ENCODE measurements at places on chromosomes 4 and X.

DNA sequence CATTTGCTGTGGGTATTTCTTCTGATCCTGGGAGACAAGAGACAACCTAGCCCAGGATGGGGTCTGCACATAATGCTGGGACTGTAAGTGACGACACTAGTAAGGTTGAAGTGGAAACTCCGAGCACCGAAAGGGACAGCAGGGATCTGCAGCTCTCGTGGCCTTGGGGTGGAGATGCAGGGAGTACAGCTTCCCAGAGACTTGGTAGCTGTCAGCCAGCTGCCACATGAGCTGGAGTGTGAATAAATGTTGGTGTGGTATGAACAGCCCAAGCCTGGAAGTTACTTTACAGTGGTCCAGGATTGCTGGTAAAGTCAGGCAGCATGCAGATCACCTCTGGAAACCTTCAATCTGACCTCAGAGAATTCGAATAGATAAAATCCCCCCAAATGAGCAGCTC, 97.6 kb downstream of the FAM193A start:
- DNase-seq = no peak

DNA sequence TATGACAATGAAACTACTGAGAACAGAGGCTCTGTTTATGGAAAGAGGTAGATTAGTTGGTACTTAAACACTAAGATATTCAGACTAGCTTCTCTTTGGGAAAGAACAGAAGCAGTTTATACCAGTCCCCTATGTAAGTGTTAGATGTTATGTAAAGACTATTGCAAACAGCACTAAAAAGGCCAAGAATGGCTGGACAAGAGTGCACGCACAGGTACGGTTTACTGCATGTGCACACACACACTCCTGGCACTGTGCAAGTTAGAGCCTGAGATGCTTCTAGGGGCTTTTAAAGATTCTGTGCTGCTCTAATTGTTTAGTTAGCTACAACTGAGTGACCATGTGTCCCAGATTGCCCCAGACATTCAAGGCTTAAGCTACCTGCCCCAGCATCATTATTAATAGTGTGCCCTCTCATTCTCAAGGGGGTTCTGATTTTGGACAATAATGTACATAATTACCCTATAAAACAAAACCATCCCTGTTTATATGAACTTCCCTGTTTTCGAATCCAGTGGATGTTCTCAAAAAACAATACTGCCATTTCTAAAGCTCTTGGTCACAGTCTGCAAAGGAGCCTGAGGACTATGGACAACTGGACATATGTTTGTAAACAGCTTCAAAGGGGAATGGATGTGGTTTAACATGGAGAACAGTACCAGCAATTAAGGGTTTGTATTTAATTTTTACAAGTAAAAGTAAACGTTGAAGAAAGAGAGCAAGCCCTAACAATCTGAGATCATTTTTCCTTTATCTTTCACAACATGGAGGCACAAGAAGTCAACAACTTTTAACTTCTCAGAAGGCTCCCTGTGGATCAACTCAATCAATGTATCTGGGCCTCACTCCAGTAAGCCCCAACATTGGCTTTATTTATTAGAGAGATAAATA, 2.0 kb downstream of the SETD7 start:
- no peak for DNase-seq

DNA sequence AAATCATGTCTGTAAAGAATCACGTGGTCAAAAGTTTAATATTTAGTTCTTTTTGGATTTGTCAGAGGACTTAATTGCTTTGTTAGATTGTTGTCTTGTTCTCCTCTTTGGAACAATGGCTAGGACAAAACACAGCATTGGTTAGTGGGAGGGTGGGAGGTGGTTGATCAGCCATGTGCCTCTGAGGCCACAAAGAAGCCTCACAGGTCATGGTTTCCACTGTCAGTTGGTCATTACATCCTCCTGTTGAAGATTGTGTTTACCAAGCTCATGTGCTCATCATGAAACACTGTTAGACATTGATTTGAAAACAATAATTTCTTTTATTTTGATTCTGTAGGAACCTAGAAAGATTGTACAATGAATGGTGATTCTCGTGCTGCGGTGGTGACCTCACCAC, 31.9 kb downstream of the ADD1 start:
- DNase-seq = no peak

DNA sequence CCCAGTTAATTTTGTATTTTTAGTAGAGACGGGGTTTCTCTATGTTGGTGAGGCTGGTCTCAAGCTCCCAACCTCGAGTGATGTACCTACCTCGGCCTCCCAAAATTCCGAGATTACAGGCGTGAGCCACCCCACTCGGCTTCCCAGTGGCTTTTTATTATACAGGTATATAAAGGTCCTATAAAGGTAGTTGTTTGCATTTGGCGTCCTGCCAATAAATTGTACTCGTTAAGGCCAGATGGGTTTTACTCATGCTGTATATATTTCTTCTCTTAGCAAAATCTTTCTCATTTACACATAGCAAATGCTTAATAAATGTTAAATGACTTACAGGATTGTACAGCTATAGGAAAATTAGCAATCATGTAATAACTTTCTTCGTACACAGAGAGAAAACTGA, 6.9 kb downstream of the SHROOM3 start:
- DNase-seq = no peak

- no peak for DNase-seq
Observed at GRCh38 chr4:89400287-89401035, 92.9 kb upstream of the GPRIN3 start.

Data from T-helper 17 cell (primary cell).